Naive B cell (primary cell): ENCODE measurements at places on chromosomes 6 and 20. TPM values are rescaled to one million over a fixed set of nuclear protein-coding genes. Genes with fewer than 3 reads are reported as not detected.

DNA sequence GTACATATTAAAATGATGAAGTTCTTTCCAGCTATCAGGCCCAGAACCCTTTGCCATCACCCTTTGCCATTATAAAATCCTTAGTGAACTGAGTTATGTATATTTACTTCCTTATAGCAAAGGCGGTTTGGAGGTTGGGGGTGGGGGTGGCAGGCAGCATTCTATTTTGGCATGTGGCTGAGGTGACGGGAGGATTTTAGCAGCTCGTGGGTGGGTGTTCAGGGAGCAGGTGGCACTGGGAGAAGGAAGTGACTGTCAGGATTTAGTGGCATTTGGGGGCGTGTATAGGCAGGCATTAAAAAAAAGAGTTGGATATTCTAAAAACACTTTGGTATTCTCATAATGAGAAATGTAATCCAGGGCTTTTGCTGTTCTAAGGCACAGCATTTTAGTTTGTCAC is 150.7 kb downstream of the RIMS1 start:
- no peak for DNase-seq

DNA sequence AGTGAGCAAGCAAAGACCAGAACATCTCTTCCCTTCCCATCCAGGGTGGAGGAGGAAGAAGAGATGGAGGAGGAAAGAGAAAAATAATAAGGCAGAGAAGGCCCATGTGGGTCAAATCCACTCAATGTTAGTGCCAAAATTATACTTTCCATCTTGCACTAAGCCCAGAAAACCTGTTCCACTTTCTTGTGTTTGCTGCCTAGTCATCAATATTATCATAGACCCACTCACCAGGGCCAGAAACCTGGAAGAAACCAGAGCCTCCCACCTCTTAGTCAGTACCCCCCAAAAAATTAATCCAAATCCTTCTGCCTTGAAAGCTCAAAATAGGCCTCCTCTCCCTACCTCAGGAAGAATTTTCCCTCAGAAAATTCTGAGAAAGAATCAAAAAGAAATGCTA is 171.1 kb downstream of the SOD2 start:
- no peak for DNase-seq

The LY6G6D gene
- not detected for polyA plus RNA-seq

The SLC12A5 gene
- not detected for polyA plus RNA-seq

GRCh38 chr6:16311763-16312162 is 73.4 kb downstream of the GMPR start:
- DNase-seq = no peak
